ENCODE measurements at places on chromosomes 3 and 15.
A peak's percentile ranks its signal among the peaks of the same experiment; 100 is the strongest.

DNA sequence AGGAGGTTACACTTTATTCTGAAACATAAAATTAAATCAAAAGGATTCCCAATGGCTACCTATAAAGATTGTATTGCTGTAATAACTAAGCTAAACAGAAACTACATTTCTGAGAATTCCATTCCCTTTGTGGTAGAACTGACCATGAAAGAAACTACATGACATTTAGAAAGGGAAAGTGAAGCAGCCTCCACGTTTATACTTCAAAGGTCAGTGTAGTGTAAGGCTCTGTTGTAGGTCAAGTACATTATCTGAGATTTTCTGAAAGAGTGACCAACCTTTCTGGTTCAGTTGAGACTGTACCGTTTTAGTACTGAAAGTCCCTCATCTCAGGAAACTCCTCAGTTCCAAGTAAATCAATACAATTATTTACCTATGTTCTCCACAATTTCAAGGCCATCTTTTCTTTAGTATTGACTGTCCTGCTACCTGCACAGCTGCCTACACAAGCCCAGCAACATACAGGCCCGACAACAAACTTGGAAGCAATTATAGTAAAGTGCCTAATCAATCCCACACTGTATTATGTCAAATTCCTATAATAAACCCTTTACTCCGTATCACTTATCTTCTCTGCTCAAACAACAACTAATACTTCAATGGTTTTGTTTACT is 343.0 kb downstream of the PLOD2 start:
- DNase-seq = no peak

DNA sequence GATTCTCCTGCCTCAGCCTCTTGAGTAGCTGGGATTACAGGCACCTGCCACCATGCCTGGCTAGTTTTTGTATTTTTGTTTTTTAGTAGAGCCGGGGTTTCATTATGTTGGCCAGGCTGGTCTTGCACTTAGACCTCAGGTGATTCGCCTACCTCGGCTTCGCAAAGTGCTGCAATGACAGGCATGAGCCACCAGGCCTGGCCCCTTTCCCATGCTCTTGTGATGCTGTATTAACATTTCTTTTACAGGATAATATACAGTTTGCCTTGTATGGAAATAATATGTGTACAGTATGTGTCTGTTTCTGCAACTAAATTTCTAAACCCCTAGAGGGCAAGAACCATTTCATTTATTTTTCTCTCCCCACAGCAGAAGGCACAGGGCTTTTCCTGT is 37.8 kb downstream of the SCG5 start:
- DNase-seq = no peak

GRCh38 chr3:101509811-101510210 is 3.2 kb downstream of the SENP7 start:
- no peak for DNase-seq

DNA sequence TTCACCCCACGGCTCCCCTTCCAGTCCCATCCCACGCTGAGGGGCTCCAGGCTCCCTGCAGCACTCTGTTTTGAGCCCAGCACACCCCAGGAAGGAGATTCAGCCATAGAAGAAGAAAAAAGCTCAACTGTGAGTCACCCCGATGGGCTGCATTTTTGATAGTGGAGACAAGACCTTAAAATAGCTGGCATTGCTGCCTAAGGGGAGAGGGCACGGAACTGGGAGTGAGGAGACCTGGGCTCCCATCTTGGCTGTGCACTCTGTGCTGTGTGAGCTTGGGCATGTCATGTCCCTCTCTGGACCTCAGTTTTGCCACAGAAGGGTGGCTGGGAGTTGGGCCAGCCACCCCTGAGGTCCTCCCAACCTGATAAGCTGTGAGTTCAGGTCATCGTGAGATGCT is 57.2 kb upstream of the SMAD6 start:
- no peak for DNase-seq

- DNase-seq = no peak
Observed at GRCh38 chr15:70266412-70267121, 168.8 kb upstream of the TLE3 start.

- no peak for DNase-seq
Observed at GRCh38 chr15:82698711-82699345, 10.8 kb downstream of the AP3B2 start.

GRCh38 chr15:64068133-64068532 is 21.8 kb upstream of the DAPK2 start:
- no peak for DNase-seq

- DNase-seq = peak; percentile 11
Observed at GRCh38 chr3:17935222-17935621, 192.8 kb upstream of the TBC1D5 start.

- DNase-seq = no peak
Observed at GRCh38 chr3:67783281-67784250, 129.2 kb upstream of the SUCLG2 start.

- DNase-seq = no peak
Observed at GRCh38 chr15:101536166-101536874, 46.8 kb upstream of the PCSK6 start.

GRCh38 chr3:123119802-123120201 is 53.0 kb downstream of the PDIA5 start:
- DNase-seq = no peak

GRCh38 chr15:44713006-44713966 is 2.0 kb downstream of the B2M start:
- DNase-seq = peak; percentile 74

DNA sequence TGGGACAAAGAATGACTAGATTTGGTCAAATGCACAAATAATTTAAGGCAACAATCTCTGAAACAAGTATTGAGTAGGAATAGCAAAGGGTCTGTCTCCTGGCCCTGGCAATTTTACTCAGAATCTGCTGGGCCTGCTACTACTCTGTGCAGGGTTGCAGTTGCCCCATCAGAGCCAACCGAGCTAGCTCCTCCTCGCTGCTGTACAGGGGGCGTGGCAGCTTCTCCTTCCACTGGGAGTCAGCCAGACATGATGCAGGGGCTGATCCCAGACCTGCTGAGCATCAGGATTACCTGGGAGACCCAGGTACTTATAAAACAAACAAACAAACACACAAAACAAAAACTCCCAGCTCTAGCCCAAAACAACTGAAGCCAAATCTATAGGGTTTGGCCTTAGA is 30.5 kb upstream of the PXYLP1 start:
- DNase-seq = no peak

GRCh38 chr3:99536555-99537314 is 101.7 kb upstream of the COL8A1 start:
- DNase-seq = no peak

GRCh38 chr3:191412759-191413158 is 48.2 kb upstream of the PYDC2 start:
- DNase-seq = peak; percentile 36

- DNase-seq = no peak
Observed at GRCh38 chr15:85312486-85312885, 67.9 kb upstream of the AKAP13 start.

Measured in activated CD4-positive, alpha-beta T cell treated with anti-CD3 and anti-CD28 coated beads, Interleukin-2, amount 10 ng/mL, durations not matched to agents 24 days and 14 days (primary cell).